Stimulated activated CD4-positive, alpha-beta T cell treated with anti-CD3 and anti-CD28 coated beads, Interleukin-2, amount 100 ng/mL, for 48 hours (primary cell): ENCODE measurements at places on chromosomes 3 and 15.

DNA sequence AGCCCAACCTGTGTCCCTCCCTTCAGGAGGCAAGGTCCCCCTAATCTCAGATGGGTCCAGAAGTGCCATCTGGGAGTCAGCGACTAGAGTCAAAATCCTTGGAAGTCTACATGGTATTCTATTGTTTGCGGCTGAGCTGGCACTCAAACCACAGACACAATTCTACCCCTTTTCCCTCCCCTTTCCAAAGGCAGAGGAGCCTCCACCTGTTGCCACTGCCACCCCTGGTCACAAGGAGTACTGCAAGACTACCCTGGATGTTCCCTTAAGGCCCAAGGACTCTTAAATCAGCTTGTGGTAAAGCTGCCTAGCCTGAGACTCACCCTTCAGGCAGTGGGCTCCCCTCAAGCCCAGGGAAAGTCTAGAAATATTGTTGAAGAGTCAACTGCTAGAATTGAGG, 4.3 kb upstream of the OR5H6 start:
- DNase-seq = no peak

GRCh38 chr3:152317956-152318355, 49.2 kb downstream of the MBNL1 start:
- DNase-seq = no peak

GRCh38 chr3:127678611-127679533, 6.1 kb downstream of the ABTB1 start:
- DNase-seq = no peak

GRCh38 chr15:98904544-98904943, 103.0 kb downstream of the PGPEP1L start:
- DNase-seq = no peak

DNA sequence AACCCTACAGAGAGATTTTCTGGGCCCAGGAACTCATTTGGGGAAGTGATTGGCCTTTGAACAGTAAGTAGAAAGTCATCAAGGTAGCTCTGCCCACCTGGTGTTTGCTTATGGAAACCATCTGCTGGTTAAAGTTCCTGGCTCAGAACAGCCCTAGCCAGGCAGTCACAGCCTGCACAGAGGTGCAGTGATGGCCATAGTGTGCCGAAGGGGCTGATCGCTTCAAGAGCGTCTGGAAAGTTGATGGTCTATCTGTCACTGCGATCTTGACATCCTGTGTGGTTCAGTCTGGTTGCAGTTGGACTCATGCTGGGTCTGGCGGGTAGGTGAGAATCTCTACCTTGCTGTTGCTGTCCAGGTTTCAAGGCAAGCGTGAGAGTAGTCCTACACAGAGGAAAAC, 151.6 kb downstream of the SLCO3A1 start:
- no peak for DNase-seq

DNA sequence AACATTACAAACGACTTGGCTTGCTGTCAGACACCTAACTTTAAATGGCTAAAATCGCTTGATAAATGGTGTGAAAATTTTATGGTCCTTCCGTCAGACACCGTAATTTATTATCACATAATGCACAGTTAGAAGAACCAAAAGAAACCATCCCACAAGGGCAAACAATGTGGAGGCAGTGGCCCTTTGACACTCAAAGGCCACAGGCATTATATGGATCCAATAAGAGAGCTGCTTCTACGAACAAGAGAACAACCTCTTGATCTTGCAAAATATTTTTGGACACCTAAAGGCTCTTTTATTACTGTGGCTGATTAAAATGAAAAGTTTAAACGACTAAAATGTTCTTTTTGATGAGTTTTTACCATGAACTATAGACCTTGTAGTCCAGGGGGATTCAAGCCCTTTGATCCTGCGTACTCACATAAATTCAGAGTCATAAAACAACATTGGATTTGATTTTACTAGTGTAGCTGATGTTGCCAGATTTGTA, 202.8 kb downstream of the FMN1 start:
- no peak for DNase-seq

- no peak for DNase-seq
These were observed 31.8 kb downstream of the CYP8B1 start for GRCh38 chr3:42843713-42844411.

DNA sequence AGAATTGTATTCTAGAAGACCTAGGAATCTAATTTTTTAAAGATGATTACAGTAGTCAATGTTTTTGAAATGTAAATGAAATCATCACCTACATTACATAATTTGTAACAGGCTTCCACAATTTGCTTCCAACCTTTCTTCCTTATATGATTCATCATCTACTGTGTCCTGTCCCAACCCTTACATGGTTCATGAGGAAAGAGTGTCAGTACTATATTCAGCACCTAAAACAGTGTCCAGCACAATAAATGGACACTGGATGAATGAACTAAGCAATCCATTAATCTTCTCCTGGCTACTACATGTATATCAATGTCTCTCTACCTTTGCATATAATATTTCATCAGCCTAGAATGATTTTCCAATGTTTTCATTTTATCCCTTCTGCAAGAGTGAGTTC, 12.2 kb downstream of the FGF12 start:
- no peak for DNase-seq

DNA sequence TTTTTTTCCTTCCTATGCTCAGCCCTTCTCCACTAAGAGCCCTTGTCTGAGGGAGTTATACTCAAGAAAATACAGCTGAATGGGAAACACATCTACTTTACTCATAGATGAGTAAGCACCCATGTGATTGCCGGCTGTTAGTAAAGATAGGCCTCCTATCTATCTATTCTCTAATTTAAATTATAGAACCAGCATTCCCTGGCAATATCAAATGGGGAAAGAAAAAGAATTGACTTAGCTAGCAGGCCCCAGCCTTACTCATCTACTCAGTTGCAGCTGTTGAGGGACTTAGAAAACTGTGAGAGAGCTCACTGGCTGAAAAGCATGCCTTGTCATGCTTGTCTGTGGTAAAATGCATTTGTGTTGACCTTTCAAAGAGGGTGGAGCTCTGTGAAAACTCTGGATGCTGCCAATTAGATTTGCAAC, 116.9 kb upstream of the LRRFIP2 start:
- DNase-seq = no peak

- no peak for DNase-seq
These were observed 487 bp downstream of the ITIH4 start for GRCh38 chr3:52829906-52830463.

DNA sequence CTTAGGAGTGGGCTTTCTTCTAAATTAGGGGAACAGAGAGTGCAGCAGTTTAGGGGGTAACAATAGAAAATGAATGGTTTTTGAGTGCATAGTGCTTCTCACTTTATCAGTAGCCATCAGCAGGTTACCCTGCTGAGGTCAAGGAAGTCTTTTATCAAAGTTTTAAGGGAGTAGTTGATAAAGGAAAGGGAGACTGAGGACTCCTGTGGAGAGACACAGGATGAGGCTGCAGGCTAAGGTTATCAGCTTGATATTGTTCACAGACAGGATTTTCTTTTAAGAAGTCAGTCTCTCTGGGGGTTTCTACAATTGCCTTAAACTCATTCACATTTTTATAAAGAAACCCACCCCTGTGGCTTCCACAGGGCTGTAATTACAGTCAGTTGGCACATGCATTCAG, 205.0 kb downstream of the AGBL1 start:
- DNase-seq = no peak

DNA sequence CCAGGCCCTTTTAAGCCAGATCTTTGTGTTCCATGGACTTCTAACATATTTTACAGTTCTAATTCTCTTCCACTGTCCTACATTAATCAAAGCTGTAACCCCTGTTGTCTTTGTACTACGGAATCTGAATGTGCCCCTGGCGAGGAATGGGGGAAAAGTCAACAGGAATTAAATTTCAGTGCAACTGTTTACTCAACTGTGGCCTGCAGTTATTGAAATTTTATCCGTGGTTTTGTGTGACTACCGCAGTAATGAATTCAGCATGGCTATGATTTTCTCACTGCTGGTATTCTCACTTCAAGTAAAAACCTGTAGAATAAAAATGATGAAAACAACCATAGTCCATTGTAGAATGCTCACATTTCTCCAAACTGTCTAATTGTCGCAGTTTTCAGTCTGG, 388.0 kb downstream of the FOXP1 start:
- no peak for DNase-seq

DNA sequence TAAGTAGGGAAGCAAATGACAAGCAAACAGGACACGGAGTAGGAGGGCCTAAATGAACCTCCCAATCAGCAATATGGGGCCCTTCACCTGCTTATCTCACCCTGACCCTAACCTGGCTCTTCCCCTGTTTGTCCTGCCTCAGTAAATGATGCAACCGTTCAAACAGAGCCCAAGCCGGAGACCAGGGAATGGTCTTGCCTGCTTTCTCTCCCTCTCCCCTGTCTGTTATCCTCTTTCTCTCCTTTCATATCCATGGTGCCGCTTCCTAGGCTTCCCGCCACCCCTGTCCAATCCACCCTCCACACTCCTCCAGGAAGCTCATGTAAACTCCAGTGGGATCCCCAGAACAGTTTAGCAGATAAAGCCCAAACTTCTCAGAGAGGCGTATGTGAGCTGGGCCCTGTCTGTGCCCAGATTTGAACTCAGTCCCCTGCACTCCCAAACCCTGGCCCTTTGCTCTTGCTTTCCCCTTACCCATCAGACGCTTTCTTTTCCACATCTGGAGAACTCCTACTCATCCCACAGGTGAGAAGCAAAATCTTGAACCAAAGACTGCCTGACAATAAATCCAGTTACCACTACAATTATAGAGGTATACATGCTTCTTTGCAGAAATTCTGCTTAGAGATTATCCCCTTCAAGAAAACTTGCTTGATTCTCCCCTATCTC, 45.7 kb upstream of the STT3B start:
- DNase-seq = no peak

- no peak for DNase-seq
These were observed 491.6 kb upstream of the NECTIN3 start for GRCh38 chr3:110579840-110580550.

GRCh38 chr3:69130689-69131088, 8.3 kb upstream of the LMOD3 start:
- no peak for DNase-seq

- no peak for DNase-seq
These were observed 187.8 kb downstream of the TUSC7 start for GRCh38 chr3:116897382-116897781.

DNA sequence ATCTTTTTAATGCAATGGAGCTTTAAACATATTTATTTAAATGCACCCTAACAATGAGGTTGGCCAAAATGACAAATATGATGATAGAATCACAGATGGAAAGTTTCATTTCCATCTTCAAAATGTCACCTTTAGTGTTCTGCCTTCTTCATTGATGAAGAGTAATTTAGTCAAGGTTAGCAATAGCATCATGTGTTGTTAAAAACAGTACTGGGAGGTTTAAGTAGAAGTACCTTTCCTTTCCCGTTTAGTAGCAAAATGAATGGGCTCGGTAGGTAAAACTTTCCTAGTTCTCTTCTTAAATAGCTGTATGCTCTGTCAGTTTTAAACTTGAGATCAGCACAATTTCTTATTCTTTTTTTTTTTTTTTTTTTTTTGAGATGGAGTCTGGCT, 35.1 kb downstream of the EIF2AK4 start:
- DNase-seq = no peak

- no peak for DNase-seq
These were observed 54.6 kb upstream of the ATOSA start for GRCh38 chr15:52733696-52734255.

- no peak for DNase-seq
These were observed 2.2 kb downstream of the ABCC5 start for GRCh38 chr3:184015381-184016019.

GRCh38 chr3:48405971-48406370, 23.9 kb downstream of the PLXNB1 start:
- no peak for DNase-seq

DNA sequence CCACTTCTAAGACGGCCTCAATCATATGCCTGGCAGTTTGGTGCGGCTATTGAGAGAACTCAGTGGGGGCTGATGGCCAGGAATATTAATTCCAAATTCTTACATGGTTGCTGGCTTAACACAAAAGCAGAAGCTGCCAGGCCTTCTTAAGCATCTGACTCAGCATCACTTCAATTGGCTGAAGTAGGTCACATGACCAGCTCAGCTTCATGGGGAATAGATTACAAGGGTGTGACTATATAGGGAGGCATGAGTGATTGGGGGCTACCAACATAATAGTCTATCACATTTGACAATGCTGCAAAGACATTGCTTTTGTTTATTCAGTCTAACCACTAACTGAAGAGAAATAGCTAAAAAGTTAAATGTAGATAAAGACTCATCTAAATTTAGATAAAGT, 101.6 kb upstream of the ANKRD28 start:
- no peak for DNase-seq

DNA sequence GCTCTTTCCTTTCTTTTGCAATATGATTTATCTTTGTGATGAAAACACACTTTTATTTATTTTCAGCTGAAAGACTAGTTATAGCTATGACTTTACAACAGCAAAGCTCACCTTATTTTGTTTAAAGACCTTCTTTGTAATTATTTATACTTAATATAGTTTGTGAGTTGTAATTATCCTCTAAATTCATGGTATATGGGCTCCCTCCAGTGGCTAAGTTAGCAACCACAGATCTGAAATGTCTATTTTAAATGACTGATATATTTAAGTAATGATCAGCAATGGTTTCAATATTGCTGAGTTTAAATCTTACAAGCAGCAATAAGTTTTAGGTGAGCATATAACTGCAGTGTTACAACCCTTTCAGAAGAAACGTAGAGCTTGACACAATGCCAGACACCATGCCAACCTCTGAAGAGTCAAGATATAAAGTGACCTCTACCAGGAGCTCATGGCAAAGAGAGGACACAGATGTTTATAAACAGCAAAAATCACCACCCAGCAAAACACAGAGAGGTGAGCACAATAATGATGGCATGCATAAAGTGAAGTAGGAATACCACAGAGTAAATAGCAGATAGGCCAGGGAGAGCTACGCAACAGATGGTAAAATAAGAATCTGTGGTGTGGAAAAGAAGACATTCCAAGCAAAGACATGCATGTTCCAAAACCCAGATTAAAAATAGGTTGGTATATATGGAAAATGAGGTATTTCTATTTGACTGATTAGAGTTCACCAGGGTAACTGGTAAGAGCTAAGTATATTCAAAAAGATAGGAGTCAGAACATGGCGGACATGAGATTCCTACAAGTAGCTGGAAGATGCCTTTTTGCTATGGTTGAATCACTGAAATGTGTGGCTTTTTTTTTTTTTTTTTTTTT, 143.7 kb upstream of the ZNF385D start:
- DNase-seq = no peak

GRCh38 chr3:117355566-117355965, 646.0 kb downstream of the TUSC7 start:
- no peak for DNase-seq

GRCh38 chr3:13411186-13411860, 8.8 kb downstream of the NUP210 start:
- no peak for DNase-seq

GRCh38 chr3:158471639-158472294, 99.2 kb upstream of the MLF1 start:
- no peak for DNase-seq

GRCh38 chr15:48581219-48581618, 64.3 kb downstream of the FBN1 start:
- no peak for DNase-seq

DNA sequence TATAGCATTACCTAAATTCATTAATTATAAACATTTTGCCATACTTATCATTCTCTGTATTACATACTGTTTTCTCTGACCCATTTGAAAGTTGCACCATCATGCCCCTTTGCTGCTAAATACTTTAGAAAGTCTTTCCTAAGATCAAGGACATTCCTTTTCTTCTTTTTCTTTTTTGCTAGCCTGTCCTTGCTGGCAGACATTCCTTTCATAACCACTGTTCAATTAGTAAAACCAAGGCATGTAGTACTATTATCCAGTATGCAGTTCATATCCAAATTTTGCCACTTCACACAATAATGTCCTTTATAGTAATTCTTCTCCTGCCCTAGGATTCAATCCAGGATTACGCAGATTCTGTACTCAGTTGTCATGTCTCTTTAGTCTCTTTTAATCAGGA, 321.0 kb upstream of the C2CD4B start:
- DNase-seq = no peak

- no peak for DNase-seq
These were observed 101.6 kb downstream of the CGNL1 start for GRCh38 chr15:57477736-57478522.
